ENCODE measurements at places on chromosomes 16 and 17.
A peak's percentile ranks its signal among the peaks of the same experiment; 100 is the strongest.

- no peak for DNase-seq
Observed at GRCh38 chr16:87653234-87653633, 50.9 kb downstream of the JPH3 start.

DNA sequence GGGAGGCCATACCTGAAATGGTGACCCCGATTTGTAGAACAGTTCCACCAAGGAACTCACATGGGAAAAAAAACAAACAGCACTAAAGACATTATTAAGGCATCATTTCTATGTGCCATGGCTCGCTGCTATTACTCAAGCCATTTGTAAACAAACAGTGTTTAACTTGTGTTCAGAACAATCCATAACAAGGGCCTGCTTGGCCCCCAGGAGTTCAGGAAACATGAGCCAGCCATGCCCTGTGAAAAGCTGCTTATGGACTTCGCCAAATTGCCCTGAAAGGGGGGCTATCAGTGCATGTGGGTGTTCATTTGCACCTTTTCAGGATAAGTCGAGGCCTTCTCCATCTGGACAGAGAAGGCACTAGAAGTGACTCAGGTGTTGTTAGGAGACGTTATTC lies 8.0 kb downstream of the POLR3K start:
- DNase-seq = no peak

DNA sequence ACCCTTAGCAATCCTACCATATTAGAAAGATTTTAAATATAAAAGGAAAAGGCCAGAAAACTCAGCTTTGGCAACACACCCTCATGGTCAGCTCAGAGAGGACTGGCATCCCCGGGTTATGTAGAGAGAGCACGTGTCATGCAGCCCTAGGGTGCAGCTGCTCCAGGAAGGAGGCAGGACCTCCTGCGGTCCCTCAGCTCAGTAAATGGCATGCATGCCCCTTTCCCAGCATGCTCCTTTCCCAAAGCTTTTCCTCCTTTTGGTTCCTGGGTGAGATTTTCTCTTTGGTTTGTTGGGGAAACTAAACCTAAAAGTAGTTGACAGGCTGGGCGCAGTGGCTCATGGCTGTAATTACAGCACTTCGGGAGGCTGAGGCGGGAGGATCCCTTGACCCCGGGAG lies 3.9 kb downstream of the GAN start:
- no peak for DNase-seq

DNA sequence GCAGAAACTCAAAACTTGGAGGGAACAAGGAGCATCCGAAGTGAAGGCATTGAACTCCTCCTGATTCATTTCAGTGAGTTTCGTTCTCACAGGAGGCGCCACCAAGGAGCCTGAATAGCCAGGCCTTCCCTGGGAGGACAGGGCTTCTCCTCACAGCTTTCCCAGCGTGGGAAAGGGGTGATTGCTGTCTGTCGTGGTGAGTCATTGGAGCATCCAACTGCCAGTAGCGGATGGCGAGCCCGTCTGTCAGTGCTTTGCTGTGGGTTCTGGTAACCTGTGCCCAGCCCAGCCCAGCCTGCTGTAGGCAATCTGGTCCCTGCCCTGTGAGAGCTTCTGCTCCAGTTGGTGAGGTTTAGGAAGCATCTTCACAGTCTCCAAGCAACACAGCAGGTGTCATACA lies 28.3 kb downstream of the PLCD3 start:
- DNase-seq = no peak

DNA sequence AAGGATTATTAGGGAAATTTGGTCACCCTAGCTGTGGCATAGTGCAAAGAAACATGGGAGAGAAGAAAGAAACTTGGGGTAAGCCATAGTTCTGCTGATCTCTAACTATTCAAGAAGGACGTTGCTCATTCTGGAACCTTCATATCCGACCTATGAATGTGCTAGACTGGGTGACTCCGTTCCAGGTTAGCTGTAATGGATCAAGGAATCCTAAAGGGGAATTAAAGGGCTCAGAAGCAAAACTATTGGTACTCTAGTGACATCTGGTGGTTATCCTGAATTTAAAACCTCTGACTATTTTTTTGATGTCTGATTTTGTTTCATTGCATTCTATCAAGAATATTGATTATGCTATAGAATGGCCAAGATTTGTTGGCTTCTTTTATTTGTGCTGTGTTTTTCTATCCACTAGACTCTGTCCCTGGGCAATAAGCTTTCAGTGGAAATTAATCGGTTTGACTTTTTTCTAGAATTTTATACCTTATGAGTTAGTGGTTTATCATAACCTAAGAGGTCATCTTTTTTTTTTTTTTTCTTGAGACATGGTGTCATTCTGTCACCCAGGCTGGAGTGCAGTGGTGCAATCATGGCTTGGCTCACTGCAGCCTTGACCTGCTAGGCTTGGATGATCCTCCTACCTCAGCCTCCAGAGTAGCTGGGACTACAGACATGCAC lies 19.5 kb downstream of the PCTP start:
- DNase-seq = no peak

- DNase-seq = peak; percentile 71
Observed at GRCh38 chr17:66491213-66491612, 188.8 kb downstream of the PRKCA start.

- DNase-seq = no peak
Observed at GRCh38 chr16:54657058-54657708, 273.5 kb upstream of the IRX5 start.

DNA sequence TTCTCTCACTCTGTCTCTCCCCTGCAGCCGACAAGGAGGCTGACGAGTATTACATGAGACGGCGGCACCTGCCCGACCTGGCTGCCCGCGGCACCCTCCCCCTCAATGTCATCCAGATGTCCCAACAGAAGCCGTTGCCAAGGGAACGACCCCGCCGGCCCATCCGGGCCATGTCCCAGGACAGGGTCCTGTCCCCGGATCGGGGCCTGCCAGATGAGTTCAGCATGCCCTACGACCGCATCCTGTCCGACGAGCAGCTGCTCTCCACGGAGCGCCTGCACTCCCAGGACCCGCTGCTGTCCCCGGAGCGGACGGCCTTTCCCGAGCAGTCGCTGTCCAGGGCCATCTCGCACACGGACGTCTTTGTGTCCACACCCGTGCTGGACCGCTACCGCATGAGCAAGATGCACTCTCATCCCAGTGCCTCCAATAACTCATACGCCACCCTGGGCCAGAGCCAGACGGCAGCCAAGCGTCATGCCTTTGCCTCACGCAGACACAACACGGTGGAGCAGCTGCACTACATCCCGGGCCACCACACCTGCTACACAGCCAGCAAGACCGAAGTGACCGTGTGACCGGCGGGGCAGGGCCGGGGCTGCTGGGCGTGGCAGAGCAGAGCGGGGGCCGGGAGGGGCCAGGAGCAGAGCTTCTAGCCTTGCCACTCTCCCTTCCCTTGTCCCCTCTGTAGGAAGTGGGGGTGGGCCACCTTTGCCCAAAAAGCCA lies 40.4 kb upstream of the DNAH9 start:
- DNase-seq = no peak

DNA sequence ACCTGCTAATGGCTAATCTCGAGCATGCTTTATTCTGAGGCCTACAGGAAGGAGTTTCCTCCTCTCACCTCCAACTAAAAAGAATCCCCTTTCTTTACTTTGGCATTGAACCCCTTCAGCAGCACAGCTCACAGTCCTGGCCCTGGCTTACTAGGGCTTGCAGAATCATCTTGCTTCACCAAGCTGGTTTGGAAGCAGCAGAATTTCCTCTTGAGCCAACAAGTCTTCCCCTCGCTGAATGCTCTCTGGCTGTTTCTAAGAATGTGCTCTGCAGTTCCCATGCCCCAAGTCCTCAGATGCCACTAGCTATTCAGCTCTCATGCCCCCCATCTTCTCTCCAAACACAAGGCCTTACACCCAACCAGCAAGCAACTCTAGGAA lies 271.2 kb downstream of the NTN1 start:
- no peak for DNase-seq

DNA sequence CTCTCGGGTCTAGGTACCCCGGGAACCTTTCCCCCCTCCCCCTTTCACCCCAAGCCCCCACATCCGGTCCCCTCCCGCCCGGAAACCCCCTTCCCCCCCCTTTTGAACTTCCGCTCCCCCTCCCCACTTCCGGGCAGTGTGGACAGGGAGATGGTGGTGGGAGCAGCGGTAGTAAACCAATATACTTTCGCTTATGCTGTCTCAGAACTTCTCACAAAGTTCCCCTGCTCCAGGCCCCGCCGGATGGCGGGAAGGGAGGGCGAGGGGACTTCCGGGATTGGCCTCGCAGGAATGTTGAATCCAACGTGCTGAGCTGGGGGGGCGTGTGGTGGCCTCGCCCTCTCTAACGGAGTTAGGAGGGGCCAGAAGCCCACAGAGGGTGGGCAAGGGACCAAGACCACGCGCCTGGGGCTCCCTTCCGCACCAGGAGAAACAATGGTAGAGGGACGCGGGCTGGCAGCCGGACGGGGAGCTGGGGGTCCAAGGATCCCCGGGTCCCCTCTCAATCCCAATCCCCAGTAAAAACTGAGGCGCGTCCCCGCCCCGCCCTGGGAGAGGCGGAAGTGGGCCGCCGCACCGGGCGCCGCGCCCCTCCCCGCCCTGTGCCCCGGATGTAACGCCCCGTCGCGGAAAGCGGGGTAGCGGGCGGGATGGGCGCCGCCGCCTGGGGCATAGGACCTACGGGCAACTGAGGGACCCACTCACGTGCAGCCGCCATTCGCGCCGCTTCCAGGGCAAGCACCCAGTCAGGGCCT lies 742 bp downstream of the PFN1 start:
- peak; percentile 87 for DNase-seq

DNA sequence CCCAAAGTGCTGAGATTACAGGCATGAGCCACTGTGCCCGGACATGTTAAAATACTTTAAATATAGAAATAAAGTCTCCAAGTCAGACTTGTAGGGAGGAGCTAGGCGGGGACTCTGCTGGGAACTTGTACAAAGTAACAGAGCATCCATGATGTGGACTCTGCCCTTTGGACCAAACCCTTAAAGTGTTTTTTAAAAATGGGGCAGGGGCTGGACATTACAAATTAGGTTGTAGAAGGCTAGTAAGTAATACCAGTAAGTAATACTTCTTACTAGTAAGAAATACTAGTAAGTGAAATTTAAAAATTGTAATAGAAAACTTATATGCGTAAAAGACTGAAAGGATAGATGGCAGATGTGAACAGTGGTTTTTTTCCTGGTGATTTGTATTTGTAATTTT lies 9.7 kb upstream of the SPATA32 start:
- no peak for DNase-seq
